ENCODE measurements at places on chromosomes 11 and 22.

- no peak for DNase-seq
These were observed 404.3 kb downstream of the MN1 start for GRCh38 chr22:27397036-27397953.

DNA sequence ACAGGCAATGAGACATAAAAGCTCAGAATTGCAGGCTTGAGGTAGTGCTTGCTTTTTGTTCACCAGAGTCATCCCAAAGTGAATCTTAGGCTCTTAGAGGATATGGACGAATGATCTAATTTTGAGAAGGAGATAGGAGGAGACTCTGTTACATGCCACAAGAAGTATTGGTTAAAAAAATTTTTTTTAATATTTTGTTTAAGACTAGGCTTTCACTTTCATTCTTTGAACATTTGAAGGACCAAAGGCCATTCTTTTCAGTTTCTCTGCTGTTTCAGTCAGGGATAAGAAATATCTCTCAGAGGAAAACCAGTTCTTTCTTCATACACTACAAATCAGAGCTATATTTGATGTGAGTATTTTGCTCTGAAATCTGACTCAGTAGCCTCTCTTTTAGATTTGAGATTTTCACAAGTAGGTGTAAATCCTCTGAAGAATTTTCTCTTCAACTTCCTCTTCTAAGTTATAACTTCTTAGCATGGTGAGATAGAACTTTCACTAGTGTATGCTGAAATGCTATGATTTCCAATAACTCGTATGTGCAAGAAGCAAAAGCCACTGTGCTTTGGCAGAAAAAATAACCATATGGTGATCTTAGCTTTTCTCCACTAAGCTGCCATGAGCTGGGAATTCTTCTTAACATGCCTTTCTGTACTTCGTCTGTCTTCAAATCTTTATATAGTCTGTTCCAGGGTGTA, 24.1 kb upstream of the FAM181B start:
- no peak for DNase-seq

DNA sequence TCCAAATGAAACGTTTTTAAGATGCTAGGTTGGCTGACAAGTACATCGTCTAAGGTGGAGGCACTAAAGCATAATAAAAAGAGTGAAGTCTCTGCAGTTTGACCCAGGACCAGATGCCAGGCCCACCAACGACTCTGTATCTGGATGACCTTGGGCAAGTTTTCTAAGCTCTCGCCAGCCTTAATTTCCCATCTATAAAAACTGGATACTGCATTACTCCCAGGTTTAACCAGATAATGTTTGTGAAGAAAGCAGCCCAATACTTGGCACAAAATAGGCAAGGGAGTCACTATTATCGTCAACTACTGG, 49.0 kb downstream of the FAM83F start:
- no peak for DNase-seq

DNA sequence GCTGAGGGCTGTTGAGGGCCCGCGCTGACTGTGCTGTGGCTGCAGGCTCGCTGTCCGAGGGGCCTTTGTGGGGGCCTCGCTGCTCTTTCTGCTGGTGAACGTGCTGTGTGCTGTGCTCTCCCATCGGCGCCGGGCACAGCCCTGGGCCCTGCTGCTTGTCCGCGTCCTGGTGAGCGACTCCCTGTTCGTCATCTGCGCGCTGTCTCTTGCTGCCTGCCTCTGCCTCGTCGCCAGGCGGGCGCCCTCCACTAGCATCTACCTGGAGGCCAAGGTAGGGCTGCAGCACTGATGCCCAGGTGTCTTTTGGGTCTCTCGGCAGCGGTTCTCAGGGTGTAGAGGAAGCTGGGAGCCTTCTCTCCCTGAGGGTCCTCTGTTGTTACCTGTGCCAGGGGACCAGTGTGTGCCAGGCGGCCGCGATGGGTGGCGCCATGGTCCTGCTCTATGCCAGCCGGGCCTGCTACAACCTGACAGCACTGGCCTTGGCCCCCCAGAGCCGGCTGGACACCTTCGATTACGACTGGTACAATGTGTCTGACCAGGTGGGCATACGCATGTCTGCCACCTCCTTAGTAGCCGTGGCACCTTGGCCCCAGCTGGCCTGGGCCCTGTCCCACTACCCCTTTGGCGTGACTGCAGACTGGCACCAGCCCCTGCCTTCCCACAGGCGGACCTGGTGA, 2.2 kb downstream of the GPR137 start:
- no peak for DNase-seq

DNA sequence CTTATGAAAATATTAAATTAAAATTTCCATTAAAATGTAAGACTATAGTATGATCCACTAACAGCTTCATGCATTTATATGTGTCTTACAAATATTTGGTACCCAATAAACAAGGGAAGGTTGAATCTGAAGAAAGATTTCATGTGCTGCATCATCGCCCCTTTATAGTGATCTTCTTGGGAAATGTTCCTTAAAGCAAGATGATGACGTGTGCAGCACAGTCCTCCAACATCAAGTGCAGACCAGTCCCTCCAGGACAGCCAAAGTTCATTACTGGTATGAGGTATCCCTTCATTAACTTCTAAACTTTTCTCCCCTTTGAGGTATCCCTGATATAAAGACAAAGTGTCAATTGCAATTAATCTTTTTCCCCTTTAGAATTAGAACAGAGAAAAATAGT, 567.0 kb downstream of the METTL15 start:
- no peak for DNase-seq

DNA sequence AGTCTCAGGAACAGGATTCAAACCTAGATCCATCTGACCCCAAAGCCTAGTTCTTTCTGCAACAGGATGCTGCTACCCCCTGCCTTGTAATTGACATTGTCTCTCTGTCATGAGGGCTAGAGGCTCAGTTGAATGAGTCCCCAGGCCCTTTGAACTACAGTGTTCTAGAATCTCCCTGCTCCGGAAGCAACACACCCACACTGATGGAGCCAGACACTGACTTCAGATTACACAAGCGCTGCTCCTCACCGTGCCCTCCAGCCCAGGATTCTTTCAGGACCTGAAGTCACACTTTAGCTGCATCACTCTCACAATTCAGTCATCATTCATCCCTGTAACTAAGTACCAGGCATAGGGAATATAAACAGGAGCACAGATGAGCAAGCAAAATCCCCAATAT, 69.6 kb downstream of the RAB30 start:
- DNase-seq, result peak; percentile 38

GRCh38 chr11:83639995-83640758, 354.0 kb upstream of the CCDC90B start:
- DNase-seq, result no peak

DNA sequence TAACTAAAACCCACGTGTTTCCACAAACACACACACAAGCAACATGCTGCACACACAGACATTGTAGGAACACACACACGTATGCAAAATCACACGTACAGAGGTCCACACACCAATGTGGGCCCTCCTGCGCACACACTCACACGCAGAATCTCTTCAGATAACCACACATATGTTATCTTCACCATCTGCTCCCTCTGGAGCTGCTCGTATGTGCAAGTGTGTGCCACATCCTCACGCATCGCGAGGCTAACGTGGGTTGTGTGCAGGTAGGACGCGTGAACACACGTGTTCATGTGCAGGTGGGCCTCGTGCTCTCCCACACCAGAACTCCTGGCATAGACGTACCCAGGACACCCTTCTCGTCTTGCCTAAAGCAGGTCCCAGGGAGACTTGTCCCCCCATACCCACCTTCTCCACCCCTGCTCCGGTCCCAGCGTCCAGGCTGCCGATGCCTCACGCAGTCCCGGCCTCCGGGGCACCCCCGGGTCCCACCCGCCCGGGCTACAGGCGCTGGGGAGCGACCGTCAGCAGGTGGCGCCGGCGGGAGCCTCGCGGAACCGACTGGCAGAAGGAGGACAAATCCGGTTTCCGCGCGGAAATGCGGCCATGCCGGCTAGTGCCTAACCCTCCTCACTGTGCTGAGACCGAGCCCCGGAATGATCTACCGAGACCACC, 10.3 kb upstream of the IGSF9B start:
- DNase-seq, result peak; percentile 72

DNA sequence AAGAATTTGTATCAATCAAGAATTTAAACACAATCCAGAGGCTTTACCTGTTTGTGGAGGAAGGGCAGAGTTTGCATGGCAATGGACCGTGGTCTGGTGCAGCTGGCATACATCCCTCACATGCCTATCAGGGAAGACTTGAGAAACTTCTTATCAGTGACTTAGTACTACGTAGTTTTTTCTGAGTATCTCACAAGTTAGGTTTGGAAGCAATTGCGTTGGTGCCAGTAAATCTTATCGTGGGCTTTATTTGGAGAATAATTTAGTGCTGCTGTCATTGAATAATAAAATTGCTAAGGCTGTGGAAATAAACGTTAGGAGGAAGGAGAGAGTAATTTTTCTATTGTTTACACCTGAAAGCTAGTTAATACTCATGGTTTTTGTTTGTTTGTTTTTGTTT, 72.3 kb downstream of the PRMT3 start:
- no peak for DNase-seq

GRCh38 chr11:128645968-128646367, 47.9 kb upstream of the FLI1 start:
- no peak for DNase-seq

- DNase-seq, result no peak
These were observed 1327.0 kb downstream of the BRD1 start for GRCh38 chr22:48500471-48501230.

DNA sequence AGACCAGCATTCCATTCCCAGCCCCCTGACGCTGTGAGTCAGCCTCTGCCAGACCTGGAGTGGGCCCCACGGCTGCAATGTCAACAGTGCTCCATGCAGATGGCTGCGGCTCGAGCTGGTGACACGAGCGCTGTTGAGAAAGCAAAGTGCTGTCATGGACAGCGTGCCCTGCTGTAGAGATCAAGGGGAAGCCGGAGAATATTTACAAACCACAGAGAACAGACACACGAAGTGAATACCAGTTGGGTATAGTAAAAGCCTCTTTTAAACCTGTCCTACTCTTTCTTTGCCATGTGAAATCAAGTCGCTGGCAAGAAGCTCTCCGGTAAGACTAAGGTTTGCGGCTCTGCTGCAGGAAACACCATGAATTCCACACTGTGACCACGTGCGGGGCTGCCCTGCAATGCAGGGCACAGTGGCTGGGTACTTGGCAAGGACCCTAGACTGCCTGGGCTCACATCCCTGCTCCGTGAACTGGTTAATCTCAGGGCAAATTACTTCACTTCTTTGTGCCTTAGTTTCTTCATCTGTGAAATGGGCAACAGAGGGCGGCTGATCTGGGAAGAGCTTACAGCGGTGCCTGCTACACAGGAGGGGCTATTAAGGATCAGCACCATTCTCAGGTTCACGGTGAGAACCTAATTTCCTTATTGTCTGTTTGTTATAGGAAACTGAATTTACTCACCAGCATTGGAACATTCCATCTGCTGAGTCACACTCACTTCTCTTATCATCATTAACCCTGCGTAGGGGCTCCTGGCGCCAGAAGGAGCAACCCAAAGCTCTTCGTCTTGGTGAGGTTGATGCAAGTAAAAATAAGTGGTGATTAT, 27.8 kb upstream of the ELFN2 start:
- no peak for DNase-seq

- DNase-seq, result no peak
These were observed 47.9 kb downstream of the IGSF9B start for GRCh38 chr11:133908827-133909226.

DNA sequence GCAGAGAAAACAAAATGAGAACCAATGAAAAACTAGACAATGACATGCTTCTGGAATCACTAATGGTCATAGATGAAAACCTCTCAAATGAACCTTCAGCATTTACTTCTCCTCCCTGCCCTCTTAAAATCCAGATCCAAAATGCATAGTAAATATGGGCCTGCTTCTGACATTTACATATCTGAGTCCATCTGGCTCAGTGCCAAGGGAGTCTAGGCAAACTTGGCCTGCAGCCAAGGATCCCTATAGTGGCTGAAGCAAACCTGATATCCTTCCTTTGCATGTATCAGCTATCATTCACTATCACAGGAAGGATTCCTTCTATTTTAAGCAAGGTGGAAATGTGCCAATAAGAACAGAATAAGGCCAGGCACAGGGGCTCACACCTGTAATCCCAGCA, 104.8 kb downstream of the C11orf58 start:
- no peak for DNase-seq

DNA sequence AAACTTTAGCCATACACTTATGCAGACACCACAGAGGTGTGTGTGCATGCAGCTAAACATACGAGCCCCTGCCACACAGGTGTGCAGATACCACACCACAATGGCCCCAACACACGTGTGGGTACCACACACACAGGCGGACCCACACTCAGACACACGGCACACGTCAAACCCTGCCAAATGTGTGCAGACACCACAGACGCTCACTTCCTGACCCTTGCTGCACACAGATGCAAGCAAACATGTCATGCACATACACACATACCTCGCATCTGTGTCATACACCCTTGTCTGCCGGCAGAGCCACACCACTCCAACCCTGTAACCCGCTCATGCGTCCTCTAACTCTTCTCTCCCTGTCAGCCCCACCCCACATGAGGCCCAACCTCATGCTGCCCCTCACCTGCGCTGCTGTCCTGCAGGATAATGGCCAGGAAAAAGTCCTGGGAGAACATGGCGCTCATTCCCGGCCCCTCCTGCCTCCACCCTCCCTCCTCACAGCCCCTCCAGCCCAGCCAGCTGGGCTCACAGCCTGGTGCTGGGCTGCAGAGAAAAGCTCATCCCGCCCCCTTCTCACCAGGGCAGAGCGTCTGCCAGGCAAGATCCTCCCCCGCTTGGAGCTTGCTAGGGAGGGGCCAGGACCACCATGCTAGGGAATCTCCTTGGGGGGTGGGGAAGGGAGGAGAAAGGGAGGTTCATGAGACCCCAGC, 14.2 kb downstream of the SMPD1 start:
- no peak for DNase-seq

GRCh38 chr11:65246506-65246905, 15.3 kb upstream of the POLA2 start:
- no peak for DNase-seq

DNA sequence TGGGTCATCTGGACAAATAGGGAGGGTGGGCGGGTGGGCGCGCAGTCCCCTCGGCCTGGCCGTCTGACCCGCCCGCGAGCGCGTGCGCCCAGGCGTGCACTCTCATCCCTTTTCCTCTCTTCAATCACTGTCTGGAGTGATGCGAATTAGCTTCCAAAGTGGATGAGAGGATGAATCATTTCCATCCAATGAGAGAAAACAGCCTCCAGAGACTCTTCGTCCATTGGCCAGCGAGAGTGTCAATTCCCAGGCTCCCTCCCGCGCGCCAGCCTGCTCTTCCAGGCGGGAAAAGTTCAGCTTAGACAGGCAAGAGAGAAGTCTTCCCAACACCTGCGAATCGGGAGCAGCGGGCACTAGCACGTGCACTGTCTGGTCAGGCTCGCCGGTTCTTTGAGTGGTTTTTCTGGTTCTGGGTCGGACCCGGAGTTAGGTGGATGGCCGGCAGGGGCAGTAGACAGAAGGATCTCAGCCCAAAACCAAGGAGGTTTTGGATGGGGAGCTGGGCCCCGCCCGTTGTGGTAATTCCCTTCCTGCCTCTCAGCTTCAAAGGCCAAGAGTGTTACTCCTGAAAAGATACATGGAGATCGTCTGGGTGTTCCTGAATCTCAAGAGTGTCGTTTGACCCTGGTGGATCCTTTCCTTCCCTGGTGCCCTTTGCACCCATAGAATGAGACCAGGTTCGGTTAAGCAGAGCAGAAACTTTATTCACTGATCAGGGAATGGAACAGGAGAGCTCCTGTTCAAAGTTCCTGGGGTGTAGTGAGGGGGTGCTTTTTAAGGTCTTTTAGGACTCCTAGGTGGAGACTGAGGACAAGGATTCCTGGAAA, 33.4 kb upstream of the GLYATL1 start:
- DNase-seq, result no peak

- no peak for DNase-seq
These were observed 62.6 kb upstream of the RASD2 start for GRCh38 chr22:35477911-35478582.

Data from stimulated activated CD4-positive, alpha-beta T cell treated with anti-CD3 and anti-CD28 coated beads, Interleukin-4, amount 100 ng/mL, for 4 hours (primary cell).